ENCODE measurements at places on chromosomes 4 and X. TPM values are rescaled to one million over a fixed set of nuclear protein-coding genes. Genes with fewer than 3 reads are reported as not detected.

Gene POLA1
- 21.5 TPM for polyA plus RNA-seq

Gene LAGE3
- polyA plus RNA-seq = 8.9 TPM

Gene RADX
- polyA plus RNA-seq = 9.3 TPM

Gene SPANXB1
- polyA plus RNA-seq = not detected

Gene FANCB
- 5.5 TPM for polyA plus RNA-seq

Gene CENPVL1
- polyA plus RNA-seq = 0.28 TPM

Gene KLB
- polyA plus RNA-seq = 0.27 TPM

Gene TGIF2LX
- not detected for polyA plus RNA-seq

Gene ARAP2
- polyA plus RNA-seq = 8.7 TPM

Gene EGFL6
- 23.1 TPM for polyA plus RNA-seq

Gene GAGE2A
- not detected for polyA plus RNA-seq

Gene COX7B2
- not detected for polyA plus RNA-seq

Gene PRDM8
- 1.5 TPM for polyA plus RNA-seq

Gene SUPT20HL2
- not detected for polyA plus RNA-seq

Gene MAP9
- polyA plus RNA-seq = 35.3 TPM

Gene DUSP9
- polyA plus RNA-seq = 33.8 TPM

Gene SLITRK4
- 17.9 TPM for polyA plus RNA-seq

Gene LARP1B
- 25.8 TPM for polyA plus RNA-seq

Gene P2RY4
- 0.48 TPM for polyA plus RNA-seq

Gene UNC5C
- 44.7 TPM for polyA plus RNA-seq

Gene GPRASP1
- polyA plus RNA-seq = 18.2 TPM

Gene IL13RA2
- 1.6 TPM for polyA plus RNA-seq

Gene DCHS2
- polyA plus RNA-seq = 8.4 TPM

Gene ARX
- polyA plus RNA-seq = not detected

Gene ODAM
- 1.8 TPM for polyA plus RNA-seq

Gene RWDD4
- polyA plus RNA-seq = 38.3 TPM

Gene FGD1
- 18.4 TPM for polyA plus RNA-seq

Data from left kidney (tissue), 8 donors.